Activated naive CD4-positive, alpha-beta T cell treated with anti-CD3 and anti-CD28 coated beads, Interleukin-2, amount 10 ng/mL, durations not matched to agents 5 hours and 36 hours (primary cell): ENCODE measurements at places on chromosomes 6 and 20. TPM values are rescaled to one million over a fixed set of nuclear protein-coding genes. Genes with fewer than 3 reads are reported as not detected.

Gene NFKBIL1
- total RNA-seq: 12.9 TPM

Gene RAMACL
- total RNA-seq: 0.36 TPM

Gene ASCC3
- total RNA-seq: 50.3 TPM

Gene GRM4
- total RNA-seq: not detected

Gene ZBTB12
- total RNA-seq: 2.4 TPM

Gene CTCFL
- total RNA-seq: not detected

Gene SPO11
- not detected for total RNA-seq

Gene ARMH2
- 2.6 TPM for total RNA-seq
